Sigmoid colon (tissue), 7 donors: ENCODE measurements at places on chromosomes 3 and 15. TPM values are rescaled to one million over a fixed set of nuclear protein-coding genes. Genes with fewer than 3 reads are reported as not detected.

DNA sequence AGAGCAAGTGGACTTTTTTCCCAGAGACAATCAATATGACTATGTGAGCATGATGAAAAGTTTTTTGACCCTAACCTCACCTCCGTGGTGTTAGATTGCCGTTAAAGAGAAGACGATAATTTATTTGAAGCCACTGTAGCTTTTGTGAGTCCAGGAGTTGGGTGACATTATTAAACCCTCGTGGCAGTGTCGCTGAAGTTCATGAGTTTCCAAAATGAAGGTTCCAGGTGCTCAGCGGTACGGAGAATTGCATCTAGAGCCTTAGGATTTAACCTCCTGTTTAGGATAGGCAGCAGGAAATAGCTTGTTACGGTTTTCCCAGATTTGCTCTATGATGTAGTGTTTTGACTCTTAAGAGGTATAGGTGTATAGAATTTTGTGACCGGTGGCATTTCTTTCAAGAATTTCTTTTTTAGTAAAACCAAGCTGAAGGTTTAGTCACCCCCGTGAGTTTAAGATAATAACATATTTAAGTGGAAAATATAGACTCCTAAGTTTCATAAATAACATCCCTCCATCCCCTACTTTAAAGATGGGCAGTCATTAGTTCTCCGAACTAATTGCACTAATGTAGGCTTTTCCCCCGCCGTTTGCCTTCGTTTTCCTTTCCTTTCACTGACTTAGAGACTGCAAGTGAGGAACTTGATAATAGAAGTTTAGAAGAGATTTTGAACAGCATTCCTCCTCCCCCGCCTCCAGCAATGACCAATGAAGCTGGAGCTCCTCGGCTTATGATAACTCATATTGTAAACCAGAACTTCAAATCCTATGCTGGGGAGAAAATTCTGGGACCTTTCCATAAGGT lies 2.0 kb downstream of the SMC4 start:
- DNase-seq, result no peak

PHLDB2 gene
- 120 TPM for total RNA-seq

- DNase-seq, result no peak
Observed at GRCh38 chr3:25344670-25345069, 83.4 kb upstream of the RARB start.

GRCh38 chr3:65914032-65914739 lies 124.5 kb downstream of the MAGI1 start:
- no peak for DNase-seq

ZDHHC19 gene
- not detected for total RNA-seq

DNA sequence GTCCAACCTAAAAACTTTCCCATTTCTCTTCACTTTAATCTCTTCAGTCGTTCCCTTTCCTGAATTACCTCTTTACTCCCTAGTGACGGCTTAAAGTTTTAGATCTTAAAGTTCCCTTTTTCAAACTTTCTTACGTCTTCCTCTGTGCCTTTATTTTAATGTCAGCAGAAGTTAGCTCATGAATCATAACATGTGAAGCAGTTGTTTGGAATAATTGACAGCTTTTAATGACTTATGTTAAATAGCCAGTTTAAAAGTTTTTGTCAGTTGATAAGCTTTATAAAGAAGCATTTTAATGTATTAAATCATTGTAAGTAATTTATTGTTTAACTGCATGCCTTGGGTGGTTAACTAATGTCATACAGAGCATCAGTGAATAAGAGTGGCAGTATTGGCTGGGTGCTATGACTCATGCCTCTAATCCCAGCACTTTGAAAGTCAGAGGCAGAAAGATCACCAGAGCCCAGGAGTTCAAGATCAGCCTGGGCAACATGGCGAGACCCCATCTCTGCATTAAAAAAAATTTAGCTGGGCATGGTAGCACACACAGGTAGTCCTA lies 33.9 kb downstream of the PIK3CA start:
- no peak for DNase-seq
